Bronchial epithelial cell (primary cell): ENCODE measurements at places on chromosomes 7 and 10. TPM values are rescaled to one million over a fixed set of nuclear protein-coding genes. Genes with fewer than 3 reads are reported as not detected.

SPDYE11 gene
- not detected in 2 replicates for total RNA-seq

RET gene
- total RNA-seq: 0.26 and 0.53 TPM in 2 replicates

GRCh38 chr7:130208516-130208915, 856 bp downstream of the SSMEM1 start:
- no peak for DNase-seq

DNA sequence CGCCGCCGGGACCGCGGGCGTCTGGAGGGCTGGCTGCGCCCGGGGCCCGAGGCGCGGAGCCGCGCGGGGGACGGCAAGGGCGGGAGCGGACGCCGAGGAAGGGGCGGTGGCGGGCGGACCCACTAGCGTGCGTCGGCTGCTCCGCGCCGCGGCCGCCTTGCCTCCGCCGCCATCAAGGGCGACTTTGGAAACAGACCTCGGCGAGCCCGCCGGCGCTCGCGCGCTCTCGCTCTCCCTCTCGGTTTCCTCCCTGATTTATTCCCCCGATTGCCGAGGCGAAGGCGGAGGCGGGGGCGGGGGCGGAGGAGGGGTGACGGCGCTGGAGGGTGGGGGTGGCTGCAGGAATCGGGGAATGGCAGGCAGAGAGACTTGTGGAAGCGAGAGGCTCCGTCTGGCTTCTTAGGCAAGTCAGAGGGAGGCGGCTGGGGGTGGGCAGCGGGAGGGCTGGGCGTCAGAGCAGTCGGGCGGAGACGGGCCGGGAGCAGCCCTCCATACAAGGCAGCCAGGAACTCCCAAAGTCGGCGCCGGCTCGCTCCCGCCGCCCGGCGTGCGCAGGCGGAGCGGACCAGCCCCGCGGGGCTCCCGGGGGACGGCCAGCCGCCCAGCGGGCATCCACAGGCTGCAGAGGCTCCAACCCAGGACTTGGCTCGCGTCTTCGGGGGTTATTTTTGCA, at the start of gene CACNA2D1:
Gene CACNA2D1 (minus strand): TSS at position 231 of the 673 bp plus-strand sequence.
- DNase-seq: peak; percentile 22

SPDYE5 gene
- total RNA-seq: not detected in 2 replicates

GRCh38 chr7:81488210-81488609, 281.6 kb downstream of the HGF start:
- DNase-seq: peak; percentile 42

RASA4B gene
- total RNA-seq: 0.79 and 1.2 TPM in 2 replicates

OPN1SW gene
- not detected in 2 replicates for total RNA-seq

GRCh38 chr10:132948351-132948750, 6.0 kb upstream of the CFAP46 start:
- DNase-seq: no peak

DNA sequence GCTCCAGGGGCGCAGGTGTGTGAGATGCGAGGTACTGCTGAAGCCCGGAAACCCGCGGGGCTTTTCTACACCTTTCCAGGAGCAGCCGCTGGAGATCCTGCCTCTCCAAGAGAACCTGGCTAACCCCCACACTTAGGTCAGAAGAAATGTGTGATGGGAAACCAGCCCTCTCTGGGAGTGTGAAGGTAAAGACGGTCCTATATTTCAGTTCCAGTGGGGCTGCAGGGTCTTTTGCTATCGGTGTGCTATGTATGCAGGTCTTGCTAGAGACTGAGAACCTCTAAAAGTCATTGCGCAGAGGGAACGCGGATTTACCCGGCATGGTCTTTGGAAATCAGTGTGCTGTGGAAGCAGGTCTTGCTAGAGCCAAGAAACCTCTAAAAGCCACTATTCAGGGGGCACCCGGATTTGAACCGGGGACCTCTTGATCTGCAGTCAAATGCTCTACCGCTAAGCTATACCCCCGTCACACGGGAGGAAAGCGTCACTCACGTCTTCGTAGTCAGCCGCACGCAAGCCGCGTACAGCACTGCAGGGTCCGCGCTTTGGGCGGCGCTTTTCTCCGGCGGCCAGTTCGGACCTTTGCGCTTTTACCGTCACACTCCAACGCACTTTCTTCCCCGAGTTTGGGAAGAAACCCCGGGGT, 46.0 kb downstream of the ZNF777 start:
- peak; percentile 64 for DNase-seq

- no peak for DNase-seq
Observed at GRCh38 chr7:78072201-78072590, 273.6 kb downstream of the PHTF2 start.

LRRC4 gene
- total RNA-seq: under 0.01 and 0.64 TPM in 2 replicates

HMX3 gene
- 0.13 TPM in 1 of 2 replicates, not detected in the other for total RNA-seq

GRCh38 chr7:54874804-54875203, 115.8 kb upstream of the SEC61G start:
- DNase-seq: peak; percentile 62
